Endothelial cell of umbilical vein (primary cell): ENCODE measurements at places on chromosomes 4 and X. TPM values are rescaled to one million over a fixed set of nuclear protein-coding genes. Genes with fewer than 3 reads are reported as not detected.

DNA sequence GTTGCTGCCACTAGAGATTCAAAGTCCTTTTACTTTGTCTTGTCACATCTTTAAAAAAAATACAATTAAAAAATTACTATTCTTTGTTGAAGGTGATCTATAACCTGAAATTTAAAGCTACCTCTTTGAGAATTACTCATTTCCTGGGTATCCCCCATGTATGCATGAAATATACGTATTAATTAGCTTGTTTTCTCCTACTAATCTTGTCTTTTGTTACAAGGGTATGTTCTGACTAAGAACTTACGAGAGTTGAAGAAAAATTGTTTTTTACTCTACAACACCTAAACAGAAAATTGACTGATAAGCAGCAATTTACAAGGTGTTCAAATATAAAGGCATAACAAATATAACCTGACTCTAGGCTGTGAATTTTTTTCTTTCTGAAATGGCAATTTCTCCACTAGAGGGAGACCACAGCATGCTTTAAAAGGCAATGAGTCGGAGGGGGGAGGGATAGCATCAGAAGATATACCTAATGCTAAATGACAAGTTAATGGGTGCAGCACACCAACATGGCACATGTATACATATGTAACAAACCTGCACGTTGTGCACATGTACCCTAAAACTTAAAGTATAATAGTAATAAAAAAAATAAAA, 249.6 kb downstream of the OPHN1 start:
- no peak overlapping the region for H3K4me3 ChIP-seq
- no peaks in the 10 kb centered on the region for H3K36me3 ChIP-seq
- no peak overlapping the region for H3K27ac ChIP-seq
- DNase-seq, result peak; percentile 44

Gene SORCS2
- 0.14 TPM in 1 of 2 replicates, not detected in the other for total RNA-seq

DNA sequence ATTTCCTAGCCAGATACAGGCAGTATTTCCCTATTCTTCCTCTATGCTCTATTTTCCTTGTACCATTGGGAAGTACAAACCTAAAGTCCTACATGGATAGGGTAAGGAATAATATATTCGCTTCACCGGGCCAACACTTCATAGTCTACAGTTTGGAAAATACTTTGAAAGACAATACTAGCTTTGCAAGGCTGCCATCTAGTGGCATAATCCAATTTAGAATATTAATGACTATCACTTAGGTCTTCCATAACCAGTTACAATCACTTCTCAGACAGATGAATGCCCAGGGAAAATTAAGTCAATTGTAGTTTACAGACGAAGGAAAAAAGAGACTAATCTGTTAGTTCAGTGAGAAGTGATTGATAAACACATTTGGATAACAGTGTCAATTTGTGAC, 141.0 kb upstream of the FAM47C start:
- no peak overlapping the region for H3K27ac ChIP-seq
- H3K4me3 ChIP-seq, result no peak overlapping the region
- no peaks in the 10 kb centered on the region for H3K27me3 ChIP-seq
- peak; percentile 29 for DNase-seq
- H3K36me3 ChIP-seq, result no peaks in the 10 kb centered on the region

Gene PDZD4
- total RNA-seq, result 0.09 TPM in 2 replicates

Gene TCEAL4
- total RNA-seq, result 60.4 and 74.6 TPM in 2 replicates

DNA sequence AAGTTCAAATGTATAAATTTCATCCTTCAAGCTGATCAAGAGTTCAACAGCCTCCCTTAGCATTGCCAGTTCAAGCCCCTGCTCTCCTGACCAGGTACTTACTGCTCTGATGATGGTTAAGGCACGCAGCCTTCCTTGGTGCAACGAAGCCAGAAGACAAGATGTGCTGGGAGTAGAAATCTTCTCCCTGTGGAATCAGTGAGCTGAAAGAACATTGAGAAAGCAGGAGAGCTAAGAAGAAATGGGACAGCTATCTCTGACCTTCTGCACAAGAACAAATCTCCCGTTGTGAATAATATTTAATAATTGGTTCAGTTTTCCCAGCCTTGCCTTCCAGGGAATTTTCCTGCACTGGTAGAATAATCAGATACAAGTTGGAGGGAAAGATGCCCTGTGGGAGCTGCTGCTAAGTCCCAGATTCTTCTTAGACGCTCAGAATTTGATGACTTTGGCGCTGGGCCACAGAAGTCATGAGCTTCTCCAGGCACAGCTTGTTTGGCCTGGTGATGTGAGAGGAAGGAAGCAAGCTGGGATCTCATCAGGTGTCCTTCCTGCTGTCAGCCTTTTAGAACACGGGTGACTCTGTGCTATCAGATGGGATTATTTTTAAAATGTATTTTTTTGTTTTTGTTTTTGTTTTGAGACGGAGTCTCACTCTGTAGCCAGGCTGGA, 77.8 kb downstream of the CD38 start:
- H3K36me3 ChIP-seq, result no peaks in the 10 kb centered on the region
- H3K4me1 ChIP-seq, result no peaks in the 10 kb centered on the region
- no peak overlapping the region for H3K4me3 ChIP-seq
- H3K27ac ChIP-seq, result no peak overlapping the region
- no peak for DNase-seq

DNA sequence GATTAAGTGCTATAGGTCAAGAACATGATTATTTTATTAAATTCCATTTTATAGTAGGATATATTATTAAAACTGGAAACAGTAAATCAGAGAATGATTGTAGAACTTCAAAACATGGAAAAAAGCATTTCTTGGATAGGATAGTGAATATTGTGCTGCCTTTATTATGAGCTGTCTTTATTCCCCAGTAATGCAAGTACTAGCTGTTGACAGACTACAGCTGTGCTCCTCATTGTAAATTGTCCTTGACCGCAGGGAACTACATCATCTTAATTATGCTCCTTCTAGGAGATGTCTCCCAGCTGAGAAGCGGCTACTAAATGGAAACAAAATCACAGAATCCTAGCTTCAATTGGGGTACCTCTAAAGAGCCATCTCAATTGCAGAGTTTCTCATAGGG, 1457.2 kb upstream of the PCDH7 start:
- no peak for DNase-seq
- H3K27me3 ChIP-seq, result no peaks in the 10 kb centered on the region
- H3K27ac ChIP-seq, result no peak overlapping the region
- H3K4me1 ChIP-seq, result no peaks in the 10 kb centered on the region
- H3K4me3 ChIP-seq, result no peak overlapping the region
- H3K36me3 ChIP-seq, result no peaks in the 10 kb centered on the region
